HFFc6 (cell line): ENCODE measurements at places on chromosomes 16 and 17.

DNA sequence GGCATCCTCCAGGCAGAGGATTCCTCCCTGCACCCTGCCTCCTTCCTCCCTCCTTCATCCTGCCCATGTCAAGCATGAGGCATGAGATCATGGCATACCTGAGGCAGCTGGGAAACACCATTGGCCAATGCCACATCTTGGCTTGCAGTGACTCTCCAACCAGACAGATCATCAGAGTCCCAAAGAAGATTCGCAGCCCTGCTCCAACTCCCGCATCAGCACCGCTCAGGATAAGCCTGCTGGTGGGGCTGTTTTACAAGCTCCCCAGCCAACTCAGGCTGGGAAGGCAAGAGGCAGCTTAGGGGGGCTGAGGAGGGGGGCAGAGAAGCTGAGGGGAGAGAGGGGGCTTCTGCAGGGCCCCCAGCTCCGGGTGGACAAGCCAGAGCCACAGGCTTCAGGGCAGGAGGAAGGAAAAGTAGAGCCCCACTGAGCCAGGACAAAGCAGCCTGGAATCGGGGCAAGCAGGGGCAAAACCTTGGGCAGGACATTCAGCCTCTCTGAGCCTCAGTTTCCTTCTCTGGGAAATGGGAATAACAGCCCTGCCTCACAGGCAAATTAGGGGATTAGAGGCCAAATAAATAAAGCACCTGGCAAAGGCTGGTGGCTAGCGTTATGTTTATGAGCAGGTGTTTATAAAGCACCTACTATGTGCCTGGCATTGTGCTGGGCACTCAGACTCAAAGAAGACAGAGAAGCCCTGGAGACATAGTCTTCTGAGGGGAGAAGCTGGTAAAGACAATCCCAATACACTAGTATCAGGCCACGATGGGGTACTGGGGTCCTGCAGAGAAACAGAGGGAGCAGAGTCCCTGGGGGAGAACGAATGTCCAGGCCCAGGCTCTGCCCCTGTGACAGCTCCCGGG is 88.1 kb downstream of the GOSR1 start:
- peak; percentile 17 for DNase-seq

GRCh38 chr16:72424757-72425156 is 252.8 kb upstream of the PMFBP1 start:
- no peak for DNase-seq

- DNase-seq: no peak
Measured at GRCh38 chr16:49351096-49351487, 22.5 kb upstream of the C16orf78 start.

DNA sequence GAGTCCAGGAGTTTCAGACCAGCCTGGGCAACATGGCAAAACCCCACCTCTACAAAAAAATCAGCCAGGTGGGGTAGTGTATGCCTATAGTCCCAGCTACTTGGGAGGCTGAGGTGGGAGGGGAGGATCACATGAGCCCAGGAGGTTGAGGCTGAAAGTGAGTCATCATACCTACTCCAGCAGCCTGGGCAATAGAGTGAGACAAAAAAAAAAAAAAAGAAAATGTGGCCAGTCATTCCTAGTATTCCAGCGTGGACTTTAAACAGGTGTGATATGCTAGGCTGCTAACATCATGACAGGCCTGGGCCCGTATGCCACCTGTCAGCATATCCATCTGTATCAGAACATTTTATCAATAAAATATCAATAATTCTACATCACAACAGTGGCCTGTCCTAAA is 143.3 kb downstream of the AATF start:
- no peak for DNase-seq

DNA sequence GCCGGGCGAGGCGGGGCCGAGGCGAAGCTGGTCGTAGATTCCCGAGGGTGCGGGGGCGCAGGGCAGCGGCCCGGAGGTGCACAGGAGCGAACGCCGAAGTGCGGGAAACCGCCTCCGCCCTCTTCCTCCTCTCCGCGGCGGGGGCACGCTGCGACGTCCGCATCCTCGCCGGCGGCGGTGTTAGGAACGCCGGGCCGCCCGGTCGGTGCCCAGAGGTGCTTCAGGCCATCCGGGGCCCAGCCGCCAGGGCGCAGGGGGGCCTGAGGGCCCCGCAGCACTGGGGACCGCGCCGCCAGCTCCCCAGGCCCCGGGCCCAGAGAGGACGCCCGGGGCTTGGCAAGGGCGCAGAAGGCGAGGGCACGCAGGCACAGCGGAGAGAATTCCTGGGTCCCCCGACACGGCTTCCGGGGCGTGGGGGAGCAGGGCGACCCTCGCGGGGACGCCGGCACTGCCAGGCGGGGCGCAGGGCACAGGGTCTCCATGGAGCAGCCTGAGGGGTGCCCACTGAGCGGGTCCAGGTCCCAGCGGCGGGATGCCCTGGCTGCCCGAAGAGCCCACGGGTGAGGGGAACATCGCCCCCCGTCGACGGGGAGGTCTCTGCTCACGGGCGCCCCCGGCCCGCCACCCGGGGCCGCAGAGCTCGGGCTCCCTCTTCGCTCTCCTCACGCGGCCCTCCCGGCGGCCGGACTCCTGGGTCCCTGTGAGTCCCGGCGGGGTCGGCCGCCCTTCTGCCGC is 576 bp downstream of the EPOP start:
- no peak for DNase-seq

DNA sequence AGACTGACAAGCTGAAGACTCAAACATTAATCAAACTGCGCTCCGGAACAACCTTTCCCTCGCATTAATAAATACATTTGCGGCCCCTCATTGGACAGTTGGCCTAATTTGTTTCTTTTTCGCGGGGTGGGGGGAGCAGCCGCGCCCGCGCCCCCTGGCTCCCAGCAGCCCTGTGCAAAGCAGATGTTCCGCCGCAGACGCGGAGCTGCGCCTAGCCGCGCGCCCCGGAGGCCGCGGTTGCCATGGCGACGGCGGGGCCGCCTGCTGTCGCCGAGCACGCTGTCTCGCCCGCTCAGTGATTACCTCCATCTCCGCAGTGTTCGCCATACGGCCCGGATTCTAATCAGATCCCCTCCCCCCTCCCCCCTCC is 25.5 kb downstream of the COPZ2 start:
- no peak for DNase-seq

- no peak for DNase-seq
Measured at GRCh38 chr17:82217120-82217529, 4.5 kb upstream of the CCDC57 start.
